ENCODE measurements at places on chromosomes 3 and 15.

- no peak for DNase-seq
Measured at GRCh38 chr3:46646700-46647099, 34.4 kb downstream of the FAM240A start.

DNA sequence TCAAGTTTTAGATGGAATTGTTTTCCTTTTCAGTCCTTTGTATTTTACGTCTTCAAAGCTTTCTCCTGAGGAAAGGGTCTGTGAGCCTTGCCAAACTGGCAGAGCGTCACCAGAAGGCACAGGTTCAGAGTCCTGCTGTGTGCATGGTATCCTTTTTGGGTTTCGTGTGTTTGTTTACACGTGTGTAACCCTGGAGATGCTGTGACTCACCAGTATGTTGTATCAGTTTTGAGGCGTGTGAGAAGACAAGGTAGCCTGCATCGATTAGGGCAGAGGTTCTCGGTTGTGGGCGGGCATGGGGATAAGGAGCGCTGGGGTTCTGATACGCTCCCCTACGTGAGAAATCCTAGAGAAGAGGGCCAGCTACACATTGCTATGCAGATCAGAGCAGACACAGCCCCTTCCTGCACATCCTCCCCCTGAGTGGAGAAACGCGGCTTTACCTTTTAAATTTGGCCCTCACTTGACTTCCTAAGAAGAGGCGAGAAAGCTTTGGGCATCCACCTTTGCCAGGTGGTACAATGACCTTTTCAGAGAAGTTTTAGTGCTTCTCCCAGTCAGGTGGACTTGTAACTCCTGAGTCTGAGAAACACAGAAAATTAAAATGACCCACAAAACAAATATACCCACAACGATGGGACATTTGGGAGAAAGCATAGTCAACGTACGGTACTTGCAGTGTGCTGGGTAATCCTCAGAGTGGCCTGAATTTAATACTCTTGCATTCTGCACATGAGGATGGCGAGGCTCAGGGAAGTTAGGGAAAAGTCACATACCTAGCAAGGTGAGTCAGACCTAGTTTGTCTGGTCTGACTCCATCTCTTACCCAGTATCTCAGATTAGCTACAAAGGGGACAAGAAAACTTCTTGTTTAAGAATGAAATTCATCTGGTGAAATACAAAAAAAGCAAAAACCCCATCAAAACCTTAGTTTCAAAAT, 38.1 kb downstream of the TRAK1 start:
- no peak for DNase-seq

DNA sequence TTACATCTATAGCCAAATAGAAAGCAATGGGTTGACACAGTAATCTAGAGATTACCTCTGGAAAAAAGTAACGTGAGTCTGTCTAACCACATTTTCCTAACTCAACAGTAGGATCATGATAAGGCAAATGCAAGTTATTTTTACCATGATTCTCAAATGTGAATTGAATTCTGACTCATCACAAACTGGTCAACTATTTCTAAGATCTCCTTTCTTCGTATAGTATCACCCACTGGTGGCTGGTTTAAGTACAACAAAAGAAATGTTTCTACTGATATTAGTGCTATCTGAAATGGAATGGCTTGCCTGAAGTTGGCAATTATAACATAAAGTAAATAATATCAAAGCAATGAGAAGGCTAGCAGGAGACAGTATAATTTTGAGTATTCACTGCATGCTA, 102.2 kb downstream of the ABI3BP start:
- no peak for DNase-seq

GRCh38 chr3:185270956-185271332, 17.1 kb upstream of the EHHADH start:
- DNase-seq, result no peak

GRCh38 chr3:180199417-180199995, 162.8 kb upstream of the PEX5L start:
- DNase-seq, result no peak

DNA sequence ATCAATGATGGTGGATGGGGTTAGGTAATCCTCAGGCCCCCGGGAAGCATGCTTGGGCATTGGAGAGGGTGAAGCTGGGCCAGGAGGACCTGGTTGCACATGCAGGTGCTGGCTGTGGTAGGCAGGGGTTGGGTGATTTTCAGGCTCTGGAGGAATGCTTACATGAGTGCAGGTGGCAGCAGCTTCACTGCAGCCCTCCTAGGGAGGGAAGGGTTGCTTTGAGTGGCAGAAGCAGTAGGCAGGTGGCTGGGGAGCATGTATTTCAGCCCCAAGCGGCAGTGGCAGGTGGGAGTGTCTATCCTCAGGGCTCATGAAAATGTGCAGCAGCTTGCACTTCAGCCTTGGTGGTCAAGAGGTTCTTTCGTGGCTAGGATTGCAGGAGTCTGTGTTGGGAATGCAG, 230.0 kb upstream of the CTNNB1 start:
- DNase-seq, result no peak

GRCh38 chr15:81945014-81945615, 100.7 kb downstream of the MEX3B start:
- DNase-seq, result no peak

DNA sequence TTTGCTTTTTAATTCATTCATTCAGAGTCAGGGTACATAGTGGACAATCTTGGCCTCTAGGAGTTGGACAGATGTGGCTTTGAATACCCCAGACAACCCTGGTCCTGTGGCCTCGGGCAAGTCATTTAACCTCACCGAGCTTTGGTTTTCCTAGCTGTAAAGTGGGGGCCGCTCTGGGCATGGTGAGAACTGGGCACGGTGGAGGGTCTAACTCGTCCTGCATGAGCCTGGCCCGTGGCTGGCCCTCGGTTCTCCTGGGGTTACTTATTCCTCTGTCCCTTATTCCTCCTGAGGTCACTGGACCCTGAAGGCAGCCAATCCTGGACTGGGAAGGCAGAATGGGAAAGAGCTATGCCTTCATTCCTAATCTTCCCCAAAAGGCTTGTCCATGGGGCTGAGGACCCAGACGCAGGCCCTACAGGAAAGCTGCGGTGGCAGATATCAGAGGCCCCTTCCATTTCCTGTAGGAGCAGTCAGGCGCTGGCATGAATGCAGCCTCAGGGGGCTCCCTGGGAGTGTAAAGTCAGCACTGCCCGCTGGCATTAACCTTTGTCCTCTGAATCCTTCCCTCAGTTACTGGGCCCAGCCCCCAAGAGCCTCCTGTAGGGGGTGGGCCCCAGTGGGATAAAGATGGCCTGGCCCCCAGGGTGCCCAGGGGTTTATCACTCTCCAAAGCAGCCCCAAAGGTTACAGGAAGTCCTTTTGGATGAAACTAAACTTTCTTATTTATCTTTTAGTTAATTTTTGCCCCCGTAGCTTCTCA, 17.9 kb upstream of the SEC13 start:
- no peak for DNase-seq
